Activated naive CD4-positive, alpha-beta T cell treated with anti-CD3 and anti-CD28 coated beads for 36 hours (primary cell): ENCODE measurements at places on chromosomes 16 and 17. TPM values are rescaled to one million over a fixed set of nuclear protein-coding genes. Genes with fewer than 3 reads are reported as not detected.
A peak's percentile ranks its signal among the peaks of the same experiment; 100 is the strongest.

The EFNB3 gene
- total RNA-seq: not detected

- peaks cover 29% of the 10 kb centered on the region for H3K4me1 ChIP-seq
- H3K36me3 ChIP-seq: peaks cover 37% of the 10 kb centered on the region
- no peak for DNase-seq
- no peak overlapping the region for H3K27ac ChIP-seq
Observed at GRCh38 chr16:11691771-11692170, 23.5 kb downstream of the SNN start.

GRCh38 chr16:81313701-81314602 lies 810 bp upstream of the GAN start:
- peak overlapping the region; percentile 97 for H3K4me3 ChIP-seq
- no peaks in the 10 kb centered on the region for H3K27me3 ChIP-seq
- no peak for DNase-seq
- H3K4me1 ChIP-seq: peaks cover 65% of the 10 kb centered on the region
- H3K36me3 ChIP-seq: peaks cover 2% of the 10 kb centered on the region

GRCh38 chr17:60321336-60322055 lies 70.4 kb downstream of the USP32 start:
- peaks cover 7% of the 10 kb centered on the region for H3K4me1 ChIP-seq
- no peaks in the 10 kb centered on the region for H3K27me3 ChIP-seq
- DNase-seq: no peak
- H3K27ac ChIP-seq: no peak overlapping the region
- no peak overlapping the region for H3K4me3 ChIP-seq

DNA sequence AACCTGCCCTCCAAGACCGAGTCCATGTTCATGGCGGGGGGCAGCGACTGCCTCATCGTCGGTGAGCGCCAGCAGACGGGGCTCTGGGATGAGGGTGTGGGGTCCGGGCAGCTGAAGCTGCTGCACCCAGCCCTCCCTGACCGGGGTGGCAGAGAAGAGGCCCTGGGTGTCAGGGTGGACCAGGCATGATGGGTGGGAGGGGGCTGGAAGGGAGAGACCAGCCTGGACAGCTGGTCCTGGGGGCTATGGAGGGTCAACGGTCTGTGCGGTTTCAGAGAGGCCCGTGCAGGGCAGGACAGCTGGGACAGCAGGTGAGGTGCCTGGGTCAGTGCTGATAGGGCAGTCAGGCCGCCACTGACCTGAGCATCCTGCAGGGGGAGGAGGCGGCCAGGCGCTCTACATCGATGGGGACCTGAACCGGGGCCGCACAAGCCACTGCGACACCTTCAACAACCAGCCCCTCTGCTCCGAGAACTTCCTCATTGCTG lies 13.3 kb upstream of the ATP6V0C start:
- DNase-seq: no peak
- H3K36me3 ChIP-seq: peaks cover 4% of the 10 kb centered on the region
- H3K27ac ChIP-seq: no peak overlapping the region
- peaks cover 2% of the 10 kb centered on the region for H3K4me1 ChIP-seq
- no peaks in the 10 kb centered on the region for H3K27me3 ChIP-seq

GRCh38 chr17:40095944-40096791 lies 4.2 kb downstream of the NR1D1 start:
- no peaks in the 10 kb centered on the region for H3K27me3 ChIP-seq
- peaks cover 65% of the 10 kb centered on the region for H3K4me1 ChIP-seq
- peak; percentile 94 for DNase-seq
- peak overlapping the region; percentile 95 for H3K27ac ChIP-seq
- peak overlapping the region; percentile 75 for H3K4me3 ChIP-seq
- peaks cover 42% of the 10 kb centered on the region for H3K36me3 ChIP-seq
